ENCODE measurements at places on chromosomes 1 and 21.

- DNase-seq, result no peak
Measured at GRCh38 chr1:218485241-218485928, 140.2 kb downstream of the TGFB2 start.

GRCh38 chr1:167387251-167387910, 130.9 kb downstream of the CD247 start:
- DNase-seq, result no peak

DNA sequence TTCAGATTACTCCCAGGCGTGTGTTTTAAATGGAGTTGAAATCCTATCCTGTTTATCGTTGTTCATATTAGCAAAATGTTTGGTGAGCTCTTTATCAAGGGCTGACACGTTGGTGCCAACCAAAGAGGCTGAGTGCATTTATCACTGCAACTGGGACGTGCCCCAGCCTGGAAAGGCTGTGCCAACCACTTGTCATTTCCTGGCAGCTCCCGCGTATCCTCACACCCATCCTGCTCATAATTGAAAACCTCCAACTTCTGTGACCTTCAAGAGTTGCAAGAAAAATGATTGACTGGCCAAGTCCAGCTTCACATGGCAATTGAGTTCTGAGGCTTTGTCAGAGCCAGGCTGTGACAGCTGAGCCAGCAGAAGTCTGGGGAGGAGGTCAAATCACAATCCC, 43.7 kb upstream of the KCNA3 start:
- no peak for DNase-seq

- DNase-seq, result no peak
Measured at GRCh38 chr1:35850051-35850450, 33.0 kb upstream of the AGO1 start.

- DNase-seq, result no peak
Measured at GRCh38 chr1:3101124-3101939, 32.3 kb downstream of the PRDM16 start.

Measured in activated CD4-positive, alpha-beta T cell treated with anti-CD3 and anti-CD28 coated beads, Interleukin-10, Interleukin-2, amounts not matched to agents 100 ng/mL and 50 ng/mL, durations not matched to agents 16 hours and 8 hours (primary cell).